NCI-H524 treated with DMSO at 0.1 percent for 48 hours (cell line): ENCODE measurements at places on chromosomes 12 and 14.

DNA sequence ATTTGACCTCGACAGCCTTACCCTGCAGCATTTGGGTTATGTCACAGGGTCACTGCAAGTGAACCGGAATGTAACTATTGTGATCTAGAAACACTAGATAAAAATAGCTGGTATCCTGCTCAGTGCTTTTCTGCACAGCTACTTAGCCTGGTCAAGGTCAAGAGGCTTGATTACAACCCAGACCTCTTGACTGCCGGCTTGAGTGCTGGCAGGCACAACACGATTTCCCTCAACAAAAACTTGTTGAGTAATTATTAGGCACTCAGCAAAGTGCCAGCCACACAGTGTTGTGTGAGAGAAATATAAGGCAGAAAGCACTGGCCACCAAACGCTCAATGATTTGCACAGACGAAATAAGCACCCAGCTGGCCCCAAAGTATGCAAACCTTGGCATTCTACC lies 156.7 kb downstream of the NUAK1 start:
- DNase-seq, result no peak

- DNase-seq, result peak; percentile 28
These were observed 1089.1 kb downstream of the SLC6A15 start for GRCh38 chr12:83823386-83824045.

DNA sequence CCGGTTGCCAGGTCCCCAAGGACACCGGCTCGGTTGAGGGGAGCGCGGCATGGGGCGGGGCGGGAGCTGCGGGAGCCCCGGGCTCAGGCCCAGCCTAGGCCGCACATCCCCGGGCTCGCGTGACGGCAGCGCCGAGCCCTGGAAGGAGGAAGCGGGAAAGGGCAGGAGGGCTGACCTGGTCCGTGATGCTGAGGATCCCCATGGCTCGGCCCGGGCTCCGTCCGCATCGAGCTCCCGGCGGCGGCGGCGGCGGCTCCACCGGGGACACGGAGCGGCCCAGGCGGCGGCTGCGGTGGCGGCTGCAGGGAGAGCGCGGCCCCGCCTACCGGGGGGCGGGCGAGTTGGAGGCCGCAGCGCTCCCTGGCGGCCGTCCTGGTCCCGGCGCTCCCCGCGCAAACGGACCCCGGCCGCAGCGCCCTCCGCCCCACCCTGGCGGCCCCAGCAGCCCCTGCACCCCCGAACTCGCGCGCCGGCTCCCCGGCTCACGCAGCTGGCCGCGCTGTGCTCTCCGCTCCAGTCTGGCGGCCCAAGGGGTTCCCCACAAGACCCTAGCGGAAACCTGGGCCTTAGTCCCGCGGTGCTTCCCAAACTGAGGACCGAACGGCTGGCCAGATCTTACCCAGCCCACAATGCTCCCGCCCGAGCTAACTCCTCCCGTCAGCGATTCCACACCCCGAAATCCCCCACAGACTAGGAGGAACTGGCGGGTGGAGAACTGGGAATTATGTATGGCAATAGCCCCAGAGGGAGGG lies at the start of gene ANKRD52:
ANKRD52 (minus strand) TSS at position 317 of the 752 bp plus-strand sequence; CDS start at position 202, 115 bp downstream.
- no peak for DNase-seq

DNA sequence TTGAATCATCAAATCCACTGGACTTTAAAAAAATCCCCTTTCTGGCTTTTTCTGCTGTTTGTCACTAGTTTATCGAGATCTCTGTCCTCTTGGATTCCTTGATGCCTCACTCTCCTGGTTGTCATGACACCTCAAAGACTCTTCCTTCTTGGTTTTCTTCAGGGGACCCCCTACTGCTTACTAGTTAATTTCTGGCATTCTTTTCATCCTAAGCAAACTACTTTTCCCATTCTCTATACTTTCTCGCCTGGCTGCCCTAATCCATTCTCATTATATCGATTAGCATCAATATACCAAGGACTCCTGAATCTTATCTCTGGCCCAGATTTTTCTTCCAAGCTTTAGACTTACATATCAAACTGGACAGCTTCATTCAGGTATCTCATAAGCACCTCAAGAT lies 98.6 kb downstream of the NEDD1 start:
- DNase-seq, result no peak

DNA sequence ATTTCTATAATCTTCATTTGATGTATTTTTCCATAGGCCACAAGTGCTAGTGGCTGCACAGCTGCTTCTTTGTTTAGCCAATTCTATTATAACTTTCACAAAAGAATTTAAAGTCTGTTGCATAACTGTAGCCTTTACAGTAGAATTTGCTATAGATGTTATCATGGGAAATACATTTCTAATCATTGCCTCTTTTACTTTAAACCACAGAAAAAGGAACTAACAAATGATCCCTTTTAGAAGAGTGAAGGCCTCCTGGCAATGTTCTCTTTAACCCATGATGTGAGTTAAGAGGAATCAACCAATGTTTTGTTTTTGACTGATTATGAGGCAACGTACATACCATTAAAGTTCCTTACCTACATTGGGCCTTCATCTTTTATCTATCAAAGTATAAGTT lies 68.8 kb downstream of the RPL10L start:
- DNase-seq, result no peak

GRCh38 chr14:96126339-96126782 lies 78.3 kb upstream of the BDKRB2 start:
- no peak for DNase-seq

DNA sequence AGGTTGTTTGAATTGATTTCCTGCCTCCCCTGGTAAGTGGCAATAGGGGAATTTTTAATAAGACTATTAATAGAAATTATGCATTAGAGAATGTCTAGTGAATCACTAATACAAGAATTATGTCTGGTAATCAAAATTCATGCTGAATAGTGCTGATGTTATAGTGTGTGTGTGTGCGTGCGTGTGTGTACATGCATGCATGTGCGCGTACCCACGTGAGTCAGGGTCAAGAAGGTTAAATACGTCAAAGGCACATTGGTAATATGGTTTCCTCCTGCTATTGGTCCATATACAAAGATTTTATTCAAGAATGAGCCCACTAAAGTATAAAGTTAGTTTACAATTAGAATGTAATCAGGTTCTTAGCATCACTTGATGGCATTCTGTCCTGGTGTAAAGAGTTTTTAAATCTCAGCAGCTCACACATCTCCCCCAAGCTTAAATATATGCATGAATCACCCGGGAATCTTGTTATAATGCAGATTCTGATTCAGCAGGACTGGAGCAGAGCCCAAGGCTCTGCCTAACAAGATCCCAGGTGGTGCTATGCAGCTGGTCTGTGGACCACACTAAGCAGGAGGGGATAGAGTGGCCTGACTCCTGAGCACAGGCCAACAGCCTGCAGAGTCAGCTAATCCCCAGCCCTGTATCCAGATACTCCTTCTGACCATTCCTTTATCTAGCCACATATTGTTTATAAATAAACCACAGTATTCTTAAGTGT lies 43.9 kb downstream of the TTC9 start:
- no peak for DNase-seq

DNA sequence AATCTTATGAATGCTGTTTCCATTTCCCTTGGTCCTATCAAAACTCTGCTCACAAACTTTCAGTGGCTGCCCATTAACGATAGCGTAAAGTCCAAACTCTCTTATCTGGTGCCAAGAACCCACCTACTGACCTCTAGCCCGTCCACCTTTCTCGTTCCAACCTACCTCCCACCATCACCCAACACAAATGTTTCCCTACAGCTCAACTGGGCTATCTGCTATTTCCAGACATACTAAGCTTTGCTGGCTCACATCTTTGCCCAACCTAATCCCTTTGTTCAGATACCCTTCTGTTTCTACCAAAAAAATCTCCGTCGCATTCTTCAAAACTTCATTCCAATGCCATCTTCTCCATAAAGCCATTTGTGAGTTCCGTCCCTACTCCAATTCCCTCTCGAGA lies 7.6 kb upstream of the NOP2 start:
- no peak for DNase-seq

- no peak for DNase-seq
These were observed 185.9 kb downstream of the ITPR2 start for GRCh38 chr12:26647088-26647487.

GRCh38 chr12:123936956-123937706 lies 35.5 kb downstream of the CCDC92 start:
- DNase-seq, result no peak

- DNase-seq, result no peak
These were observed 108.5 kb upstream of the FKBP4 start for GRCh38 chr12:2686280-2686646.

GRCh38 chr12:24919346-24920001 lies 29.4 kb downstream of the BCAT1 start:
- no peak for DNase-seq

DNA sequence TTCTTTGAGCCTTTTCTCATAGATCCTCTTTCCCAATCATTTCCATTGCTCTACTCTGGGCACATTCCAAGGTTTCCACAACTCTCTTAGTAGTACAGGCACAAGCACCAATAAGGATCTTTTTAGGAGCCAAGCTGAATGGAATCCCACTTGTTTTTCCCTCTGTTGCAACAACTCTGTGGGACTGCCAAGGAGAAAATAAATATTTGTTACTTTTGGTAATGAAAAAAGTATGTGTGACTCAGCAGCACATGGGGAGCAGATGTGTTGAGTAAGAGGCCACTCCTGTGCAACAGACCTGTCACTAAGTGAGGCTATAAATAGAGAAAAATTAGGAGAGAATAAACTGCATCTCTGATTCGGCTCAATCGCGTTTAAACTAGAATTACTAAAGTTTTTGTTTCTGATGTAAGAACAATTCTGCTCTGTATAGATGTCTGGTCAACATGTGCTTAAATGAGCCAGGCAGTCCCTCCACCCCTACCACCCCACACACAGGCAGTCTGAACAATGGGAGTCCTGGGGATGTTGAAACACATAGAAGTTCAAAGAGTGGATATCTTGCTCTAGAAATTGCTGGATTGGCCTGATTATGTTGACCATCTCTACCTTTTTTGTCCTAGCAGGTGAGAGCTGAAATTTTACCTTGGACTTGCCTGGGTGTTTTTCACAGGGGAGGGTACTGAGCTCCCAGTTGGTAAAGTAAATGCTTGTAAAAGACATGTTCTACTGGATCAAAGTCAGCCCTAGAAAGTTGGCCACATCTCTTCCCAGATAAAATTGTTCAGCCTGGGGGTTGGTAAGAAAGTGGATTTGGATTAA lies 244.3 kb upstream of the NOVA1 start:
- no peak for DNase-seq
